Stimulated activated CD4-positive, alpha-beta T cell treated with anti-CD3 and anti-CD28 coated beads, Interleukin-1b, Interleukin-23, amount 100 ng/mL, for 1 hour (primary cell): ENCODE measurements at places on chromosomes 4 and X.

- DNase-seq = no peak
Observed at GRCh38 chr4:74072739-74073138, 26.3 kb downstream of the CXCL2 start.

DNA sequence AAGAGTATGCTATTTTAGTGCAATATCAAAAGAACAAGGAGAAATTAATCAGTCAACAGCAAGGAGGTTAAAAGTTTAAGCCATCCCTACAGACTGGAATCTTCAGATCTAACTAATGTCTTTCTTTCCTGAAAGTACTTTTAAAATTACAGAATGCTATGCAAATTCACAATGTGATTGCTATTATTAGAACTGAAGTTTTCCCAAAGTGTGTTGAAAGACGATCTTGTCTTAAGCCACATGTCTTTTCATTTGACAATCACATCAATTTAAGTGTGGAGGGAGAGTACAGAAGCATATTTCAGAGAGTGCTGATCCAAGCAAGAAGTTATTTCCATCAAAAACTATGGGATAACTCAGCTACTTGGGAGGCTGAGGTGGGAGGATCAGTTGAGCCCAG, 64.7 kb upstream of the TNIP3 start:
- no peak for DNase-seq

- DNase-seq = no peak
Observed at GRCh38 chr4:89293299-89293698, 14.3 kb downstream of the GPRIN3 start.

DNA sequence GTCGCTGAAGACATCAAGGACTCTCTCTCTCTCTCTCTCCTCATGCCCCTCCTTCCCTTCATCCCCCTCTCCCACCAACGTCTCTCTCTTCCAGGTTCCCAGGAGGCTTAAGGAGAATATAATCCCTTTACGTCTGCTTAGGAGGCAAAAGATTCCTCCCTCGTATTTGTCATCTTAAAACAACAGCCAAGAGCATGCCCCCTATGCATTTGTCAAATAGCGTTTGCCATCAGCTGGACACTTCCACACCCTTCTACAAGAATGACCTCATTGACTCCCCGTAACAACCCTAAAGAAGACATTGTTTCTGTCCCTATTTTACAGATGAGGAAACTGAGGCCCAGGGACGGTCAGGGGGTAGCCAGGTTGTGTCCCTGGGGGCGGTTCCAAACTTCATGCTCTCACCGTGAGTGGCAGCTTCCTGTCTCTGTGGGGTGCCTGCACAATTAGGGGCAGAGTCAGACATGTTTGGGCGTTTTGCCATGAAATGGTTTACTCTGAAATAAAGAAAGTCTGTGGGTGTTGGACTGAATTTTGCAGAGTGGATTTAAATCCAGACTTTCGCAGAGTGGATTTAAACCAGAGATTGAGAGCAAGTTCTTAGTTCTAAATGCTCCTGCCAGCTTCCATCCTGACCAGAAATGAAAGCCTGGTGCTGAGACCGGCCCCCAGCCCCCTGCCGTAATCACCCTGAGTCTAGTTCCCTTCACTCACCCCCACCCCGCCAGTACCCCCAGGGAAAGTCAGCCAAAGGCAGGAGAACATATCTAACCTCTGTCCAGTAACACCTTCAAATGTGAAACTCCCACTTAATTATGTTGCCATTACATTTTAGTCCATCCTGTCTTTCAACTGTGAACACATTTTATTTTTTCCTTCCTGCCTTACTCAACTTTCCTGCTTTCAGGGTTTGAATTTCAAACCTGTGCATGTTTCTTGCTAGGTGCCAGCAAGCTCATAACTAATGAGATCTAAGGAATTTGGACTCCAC, 44.3 kb upstream of the TBL1X start:
- no peak for DNase-seq

DNA sequence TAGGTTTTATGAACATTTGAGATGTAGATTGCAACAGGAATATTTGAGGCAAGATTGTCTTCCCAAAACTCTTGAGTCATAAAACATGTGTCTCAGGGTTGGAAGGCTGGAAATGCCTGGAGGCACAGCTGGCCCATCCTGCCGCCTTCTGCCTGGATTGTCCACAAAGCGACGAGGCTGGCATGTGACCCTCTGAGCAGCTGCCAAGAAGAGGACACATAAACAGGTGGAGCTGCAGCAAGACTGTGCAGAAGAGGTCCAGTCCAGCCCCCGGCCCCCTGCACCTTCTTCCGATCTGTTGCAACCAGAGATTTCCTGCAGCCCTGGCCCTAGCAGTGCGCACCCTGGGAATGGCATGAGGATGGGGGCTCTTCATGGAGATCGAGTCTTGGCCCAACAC, 101.9 kb upstream of the BCOR start:
- no peak for DNase-seq

GRCh38 chr4:10841697-10842096, 157.1 kb upstream of the CLNK start:
- DNase-seq = no peak

DNA sequence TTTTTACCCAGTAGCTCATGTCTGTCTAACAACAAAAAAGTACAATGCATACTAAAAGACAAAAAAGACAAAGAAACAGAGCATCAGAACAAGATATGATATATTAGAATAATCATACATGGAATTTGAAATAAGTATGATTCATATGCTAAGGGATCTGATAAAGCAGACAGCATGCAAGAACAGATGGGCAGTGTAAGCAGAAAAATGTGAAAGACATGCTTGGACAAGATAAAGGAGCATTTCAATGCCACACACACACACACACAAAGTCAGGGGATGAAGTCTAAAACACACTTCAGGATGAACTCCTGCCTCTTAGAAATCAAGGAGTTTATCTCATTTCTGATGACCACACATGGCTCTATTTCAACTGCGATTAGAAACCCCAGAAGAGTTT, 649.6 kb upstream of the NDST4 start:
- DNase-seq = no peak

GRCh38 chr4:48018112-48018511, 1.5 kb downstream of the NIPAL1 start:
- DNase-seq = no peak

DNA sequence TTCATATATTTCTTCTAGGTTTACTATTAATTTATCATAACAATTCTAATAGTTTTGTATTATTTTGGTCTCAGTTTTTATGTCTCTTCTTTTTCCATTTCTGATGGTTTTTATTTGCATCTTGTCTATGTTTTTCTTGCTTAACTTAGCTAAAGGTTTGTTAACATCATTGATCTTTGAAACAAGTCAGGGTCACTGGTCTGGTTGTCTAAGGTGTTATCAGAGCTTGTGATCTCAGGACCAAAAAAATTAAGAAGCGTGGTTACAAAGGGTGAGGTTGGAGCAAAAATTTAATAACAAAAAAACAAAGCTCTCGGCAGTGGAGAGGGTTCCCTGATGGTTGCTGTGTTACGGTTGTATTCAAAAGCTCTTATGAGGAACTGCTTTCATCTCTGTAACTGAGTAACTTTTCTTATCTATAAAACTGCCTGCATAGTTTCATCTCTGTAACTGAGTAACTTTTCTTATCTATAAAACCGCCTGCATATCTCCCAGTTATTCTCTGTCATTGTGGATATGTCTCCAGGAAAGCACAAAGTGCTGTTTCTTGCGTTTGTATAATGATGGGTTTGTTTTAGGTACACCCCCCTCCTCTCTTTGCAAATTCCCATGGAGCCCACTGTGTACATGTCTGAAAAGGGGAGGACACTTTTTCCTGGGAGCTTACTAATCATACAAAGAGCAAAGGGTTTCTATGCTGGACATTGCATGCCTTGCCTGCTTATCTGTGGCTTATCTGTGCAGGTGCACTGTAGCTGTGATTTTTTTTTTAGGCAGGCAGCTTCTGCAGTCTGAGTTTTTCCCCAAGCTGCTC, 62.4 kb upstream of the UGT2B15 start:
- DNase-seq = no peak
